ENCODE measurements at places on chromosomes 16 and 17. TPM values are rescaled to one million over a fixed set of nuclear protein-coding genes. Genes with fewer than 3 reads are reported as not detected.

The NLRC3 gene
- under 0.01 TPM for total RNA-seq

The ERN2 gene
- total RNA-seq: 0.35 TPM

- no peak for DNase-seq
Observed at GRCh38 chr16:3874242-3874641, 6.3 kb downstream of the CREBBP start.

- DNase-seq: no peak
Observed at GRCh38 chr16:7373776-7374175, 41.1 kb downstream of the RBFOX1 start.

DNA sequence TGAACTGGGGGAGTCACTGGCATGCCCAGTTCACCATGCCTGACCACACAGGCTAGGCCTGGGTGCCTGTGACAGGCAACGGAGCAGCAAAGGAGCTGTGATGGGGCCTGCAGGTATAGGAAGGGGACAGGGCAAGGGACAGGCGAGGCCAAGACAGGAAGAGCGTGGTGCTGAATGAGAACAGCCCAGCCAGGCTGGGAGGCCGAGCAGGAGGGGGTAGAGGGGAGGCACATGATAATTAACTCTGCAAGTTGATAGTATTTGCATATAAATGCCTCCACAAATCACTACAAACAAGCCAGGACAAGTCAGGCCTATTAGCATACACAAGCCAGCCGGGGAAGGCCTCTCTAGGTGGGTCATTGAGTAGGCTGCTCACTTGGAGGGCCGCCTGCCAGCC lies 7.8 kb downstream of the ZFHX3 start:
- DNase-seq: no peak

DNA sequence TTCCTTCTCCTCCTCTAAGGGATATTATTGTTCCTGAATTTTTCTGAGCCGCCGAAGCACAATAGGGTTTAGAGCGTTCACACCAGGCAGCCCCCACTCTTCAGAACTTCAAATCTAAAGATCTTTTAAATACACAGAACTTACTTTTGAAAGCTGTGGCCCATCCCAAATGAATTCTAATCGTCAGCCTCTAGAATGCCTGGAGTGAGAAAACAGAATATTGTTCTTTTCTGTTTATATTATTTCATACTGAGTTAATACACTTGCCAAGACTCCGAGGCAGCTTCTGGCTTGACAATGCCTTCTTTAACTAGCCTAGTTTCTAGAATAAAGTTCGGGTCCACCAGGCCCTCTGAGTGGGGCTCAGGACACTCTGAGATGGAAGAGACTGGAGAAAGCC lies 405.6 kb downstream of the WWOX start:
- no peak for DNase-seq

DNA sequence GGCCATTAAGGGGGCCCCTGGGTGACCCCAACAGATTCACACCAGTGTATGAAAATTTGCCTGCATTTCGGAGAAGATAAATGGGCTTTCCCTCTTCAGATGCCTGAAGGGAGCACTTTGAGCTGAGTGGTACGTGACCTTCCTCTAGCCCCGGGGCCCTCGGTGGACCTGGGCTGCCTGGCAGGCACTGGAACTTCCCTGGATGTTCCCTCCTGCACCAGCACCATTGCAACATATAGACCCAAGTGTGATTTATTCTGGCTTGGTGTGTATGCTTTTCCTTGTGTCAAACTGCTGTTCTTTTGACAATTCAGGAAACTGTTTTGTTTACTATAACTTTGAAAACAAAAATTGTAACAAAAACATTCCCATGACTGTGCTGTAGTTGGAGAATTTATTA lies 93.8 kb downstream of the TNFRSF13B start:
- no peak for DNase-seq

The FBXO39 gene
- not detected for total RNA-seq

Data from epithelial cell of proximal tubule (primary cell).